PC-3 (cell line): ENCODE measurements at places on chromosomes 1 and 21. TPM values are rescaled to one million over a fixed set of nuclear protein-coding genes. Genes with fewer than 3 reads are reported as not detected.

Gene KCNK2
- total RNA-seq, result not detected in 2 replicates

Gene FCRL2
- not detected in 2 replicates for total RNA-seq

Gene CFHR2
- not detected in 2 replicates for total RNA-seq

- peak; percentile 55 for DNase-seq
- H3K4me1 ChIP-seq, result no peaks in the 10 kb centered on the region
- H3K36me3 ChIP-seq, result no peaks in the 10 kb centered on the region
- H3K27me3 ChIP-seq, result no peaks in the 10 kb centered on the region
- H3K27ac ChIP-seq, result no peak overlapping the region
Observed at GRCh38 chr21:25171438-25171837, 435.8 kb downstream of the MRPL39 start.

DNA sequence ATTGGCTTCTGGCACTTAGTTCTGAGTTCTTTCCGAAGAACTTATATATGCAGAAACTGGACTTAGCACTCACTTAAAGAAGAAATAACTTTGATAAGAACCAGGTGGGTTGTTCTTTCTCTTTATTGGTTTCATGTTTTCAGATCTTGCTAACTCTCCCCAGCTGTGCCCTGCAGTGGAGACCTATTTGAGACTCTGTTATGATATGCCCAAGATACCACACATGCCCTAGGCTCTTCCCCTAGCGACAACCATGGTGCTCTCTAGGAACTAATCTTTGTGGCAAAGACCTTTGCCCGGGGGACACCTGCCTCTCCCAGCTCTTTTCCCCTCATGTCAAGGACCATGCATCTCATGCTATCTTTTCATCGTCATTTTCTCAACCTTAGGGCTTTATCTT lies 128.8 kb downstream of the PBX1 start:
- no peaks in the 10 kb centered on the region for H3K27me3 ChIP-seq
- H3K4me3 ChIP-seq, result no peak overlapping the region
- DNase-seq, result no peak
- no peaks in the 10 kb centered on the region for H3K36me3 ChIP-seq
- peaks cover 15% of the 10 kb centered on the region for H3K4me1 ChIP-seq
- no peak overlapping the region for H3K27ac ChIP-seq

- H3K4me1 ChIP-seq, result no peaks in the 10 kb centered on the region
- H3K4me3 ChIP-seq, result no peak overlapping the region
- H3K27ac ChIP-seq, result no peak overlapping the region
- no peaks in the 10 kb centered on the region for H3K27me3 ChIP-seq
Observed at GRCh38 chr1:167065471-167065870, 24.7 kb downstream of the GPA33 start.

Gene WLS
- total RNA-seq, result 15.3 and 19.1 TPM in 2 replicates

DNA sequence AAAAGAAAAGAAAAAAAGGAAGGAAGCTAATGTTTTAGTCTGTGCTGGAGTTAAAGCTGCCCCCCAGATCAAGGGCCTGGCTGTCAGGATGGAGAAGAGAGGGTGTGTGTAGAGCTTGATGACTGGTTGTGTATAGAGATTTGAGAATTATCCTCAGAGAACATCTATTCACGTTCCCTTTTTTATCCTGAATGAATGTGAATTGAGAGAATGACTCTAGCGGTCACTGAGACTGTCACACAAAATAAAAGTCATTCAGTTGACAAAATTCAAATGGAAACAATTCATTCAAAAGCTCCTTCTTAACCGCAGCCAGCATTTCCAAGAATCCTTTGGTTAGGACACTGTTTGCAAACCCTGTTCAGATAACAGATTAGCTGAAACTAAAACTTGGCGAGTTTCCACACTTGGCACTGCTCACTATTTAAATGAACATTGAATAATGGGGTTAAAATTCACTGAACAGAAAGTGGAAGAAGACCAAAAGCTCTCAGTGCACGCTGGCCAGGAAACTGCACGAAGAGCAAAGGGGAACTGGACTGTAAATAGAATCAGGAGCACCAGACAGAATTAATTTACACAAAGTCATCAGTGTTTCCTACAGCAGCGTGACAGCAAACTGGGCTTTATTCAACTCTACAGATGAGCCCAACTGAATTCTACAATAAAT lies 13.6 kb upstream of the FAM89A start:
- no peaks in the 10 kb centered on the region for H3K36me3 ChIP-seq
- peaks cover 29% of the 10 kb centered on the region for H3K4me1 ChIP-seq
- peak; percentile 61 for DNase-seq
- H3K27me3 ChIP-seq, result 0 out of 2 replicates have a peak, but pooled peaks cover 4% of the 10 kb centered on the region
- H3K4me3 ChIP-seq, result peak overlapping the region; percentile 21; the same call in 1 of the 2 replicates

Gene SCAMP3
- 218 and 219 TPM in 2 replicates for total RNA-seq

GRCh38 chr1:11704194-11704529 lies 12.7 kb downstream of the DRAXIN start:
- no peak overlapping the region for H3K4me3 ChIP-seq
- DNase-seq, result no peak
- no peaks in the 10 kb centered on the region for H3K36me3 ChIP-seq
- H3K4me1 ChIP-seq, result no peaks in the 10 kb centered on the region
- H3K27me3 ChIP-seq, result peaks cover 7% of the 10 kb centered on the region; the same call in 1 of the 2 replicates

- no peaks in the 10 kb centered on the region for H3K27me3 ChIP-seq
- 0 out of 2 replicates have a peak, but pooled peaks cover 3% of the 10 kb centered on the region for H3K36me3 ChIP-seq
- no peak for DNase-seq
Observed at GRCh38 chr1:61451572-61451968, 273.4 kb downstream of the TM2D1 start.

DNA sequence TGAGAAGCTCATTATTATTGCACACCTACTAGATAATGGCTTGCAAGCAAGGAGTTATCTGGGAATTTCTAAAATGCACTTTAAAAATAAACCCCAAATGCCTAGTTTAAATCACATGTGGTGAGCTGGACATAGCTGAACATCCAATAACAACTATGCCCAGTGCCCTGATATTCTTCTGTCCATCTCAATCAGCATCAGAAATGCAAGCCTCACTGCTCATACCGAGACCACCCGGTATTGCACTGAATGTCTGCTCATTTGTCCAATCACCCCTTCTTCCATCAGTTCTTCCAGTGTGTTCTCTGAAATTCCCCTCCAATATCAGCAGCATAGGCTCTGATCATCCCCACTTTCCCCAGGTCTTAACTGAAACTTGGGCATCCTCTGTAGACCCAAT lies 383.8 kb downstream of the DSCAM start:
- no peak for DNase-seq
- H3K27me3 ChIP-seq, result 0 out of 2 replicates have a peak, but pooled peaks cover 5% of the 10 kb centered on the region
- no peak overlapping the region for H3K4me3 ChIP-seq
- no peak overlapping the region for H3K27ac ChIP-seq
- no peaks in the 10 kb centered on the region for H3K4me1 ChIP-seq
- no peaks in the 10 kb centered on the region for H3K36me3 ChIP-seq

DNA sequence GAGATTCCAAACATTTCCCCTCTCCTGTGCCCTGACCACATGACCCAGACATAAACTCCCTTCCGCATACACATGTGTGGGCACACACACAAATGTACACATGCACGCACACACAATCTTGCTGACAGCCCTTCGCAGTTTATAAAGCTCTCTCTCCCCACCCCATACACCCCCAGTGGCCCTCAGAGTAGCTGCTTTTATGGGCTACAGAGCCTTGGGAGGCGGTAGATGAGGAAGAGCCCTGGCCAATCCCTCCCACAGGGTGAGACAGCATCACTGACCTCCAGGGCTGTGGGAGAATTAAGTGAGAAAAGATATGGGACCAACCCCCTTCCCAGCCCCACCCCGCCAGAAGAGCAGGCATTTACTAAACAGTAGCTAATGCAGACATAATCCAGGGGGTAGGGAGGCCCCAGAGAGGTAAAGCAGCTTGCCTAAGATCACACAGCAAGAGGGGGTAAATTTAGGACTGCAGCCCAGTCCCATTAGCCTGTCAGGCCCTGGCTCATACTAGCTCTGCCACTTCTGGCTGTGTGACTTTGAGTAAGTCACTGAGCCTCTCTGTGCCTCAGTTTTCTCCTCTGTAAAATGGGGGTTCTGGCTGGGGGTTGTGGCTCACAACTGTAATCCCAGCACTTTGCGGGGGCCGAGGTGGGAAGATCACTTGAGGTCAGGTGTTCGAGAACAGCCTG lies 5.1 kb downstream of the SDC3 start:
- no peak overlapping the region for H3K4me3 ChIP-seq
- H3K36me3 ChIP-seq, result no peaks in the 10 kb centered on the region
- peaks cover 11% of the 10 kb centered on the region for H3K4me1 ChIP-seq
- no peaks in the 10 kb centered on the region for H3K27me3 ChIP-seq
- no peak overlapping the region for H3K27ac ChIP-seq

GRCh38 chr21:34596561-34597271 lies 18.2 kb downstream of the RCAN1 start:
- DNase-seq, result no peak
- H3K27ac ChIP-seq, result no peak overlapping the region
- no peaks in the 10 kb centered on the region for H3K27me3 ChIP-seq
- H3K4me1 ChIP-seq, result peaks cover 24% of the 10 kb centered on the region
- no peak overlapping the region for H3K4me3 ChIP-seq

DNA sequence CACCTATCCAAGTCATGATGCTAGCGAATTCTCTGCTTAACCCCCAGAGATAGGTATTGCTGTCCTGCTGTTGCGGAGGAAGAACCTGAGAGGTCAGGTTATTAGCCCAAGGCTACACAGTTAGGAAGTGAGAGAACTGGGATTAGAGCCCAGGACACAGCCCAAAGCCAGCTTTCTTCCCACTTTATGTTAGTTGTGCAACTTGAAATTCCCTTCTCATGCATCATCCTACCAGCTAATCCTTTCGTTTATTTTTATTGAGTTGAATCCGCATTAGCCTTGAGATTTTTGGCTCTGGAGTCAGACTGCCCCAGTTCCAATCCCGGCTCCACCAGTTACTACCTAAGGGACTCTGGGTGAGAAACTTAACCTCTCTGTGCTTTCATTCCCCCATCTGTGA lies 65.4 kb downstream of the PLEKHA6 start:
- H3K4me1 ChIP-seq, result peaks cover 32% of the 10 kb centered on the region
- peak overlapping the region; percentile 48 for H3K27ac ChIP-seq

Gene ATP6V1G3
- total RNA-seq, result not detected in 2 replicates

Gene CD84
- not detected in 2 replicates for total RNA-seq

GRCh38 chr1:46517010-46517600 lies 27.5 kb downstream of the DMBX1 start:
- no peaks in the 10 kb centered on the region for H3K27me3 ChIP-seq
- DNase-seq, result peak; percentile 91
- no peaks in the 10 kb centered on the region for H3K36me3 ChIP-seq
- H3K4me3 ChIP-seq, result peak overlapping the region; percentile 41
- H3K4me1 ChIP-seq, result peaks cover 51% of the 10 kb centered on the region

DNA sequence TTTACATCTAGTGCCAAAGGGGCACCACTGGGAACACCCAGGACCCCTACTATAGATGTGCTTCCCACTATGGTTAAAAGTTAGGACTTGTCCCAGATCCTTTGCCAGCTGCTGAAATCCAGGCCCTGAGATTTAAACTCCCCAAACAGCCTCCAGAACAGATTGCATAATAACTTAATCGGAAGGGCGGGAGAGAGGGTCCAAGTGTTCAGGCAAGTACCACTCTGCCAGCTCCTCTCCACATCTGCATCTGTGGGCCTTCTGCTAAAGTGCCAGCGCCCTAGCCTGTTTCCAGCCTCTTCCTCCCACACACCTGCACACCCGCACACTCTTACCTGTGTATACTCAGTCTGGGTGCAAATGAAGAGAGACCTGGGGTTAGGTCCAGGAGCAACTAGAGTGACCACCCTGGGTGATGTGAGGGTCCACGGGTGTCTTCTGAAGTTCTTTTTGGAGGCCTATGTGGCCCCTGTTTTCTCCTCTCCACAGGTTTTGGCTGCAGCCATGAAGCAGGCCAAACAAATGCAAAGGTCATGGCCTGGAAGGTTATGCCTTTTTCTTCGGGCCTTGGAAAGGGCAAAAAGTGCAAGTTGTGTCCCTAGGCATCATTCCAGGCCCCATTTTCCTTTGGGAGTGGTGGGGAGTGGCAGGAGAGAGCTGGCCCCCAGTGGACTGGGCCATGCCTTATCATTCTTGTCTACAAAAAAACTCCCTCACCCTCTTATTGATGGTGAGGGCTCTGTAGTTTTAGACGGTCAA lies 29.3 kb downstream of the KIRREL1 start:
- DNase-seq, result no peak
- H3K4me1 ChIP-seq, result peaks cover 79% of the 10 kb centered on the region
- no peaks in the 10 kb centered on the region for H3K27me3 ChIP-seq
- no peaks in the 10 kb centered on the region for H3K36me3 ChIP-seq

DNA sequence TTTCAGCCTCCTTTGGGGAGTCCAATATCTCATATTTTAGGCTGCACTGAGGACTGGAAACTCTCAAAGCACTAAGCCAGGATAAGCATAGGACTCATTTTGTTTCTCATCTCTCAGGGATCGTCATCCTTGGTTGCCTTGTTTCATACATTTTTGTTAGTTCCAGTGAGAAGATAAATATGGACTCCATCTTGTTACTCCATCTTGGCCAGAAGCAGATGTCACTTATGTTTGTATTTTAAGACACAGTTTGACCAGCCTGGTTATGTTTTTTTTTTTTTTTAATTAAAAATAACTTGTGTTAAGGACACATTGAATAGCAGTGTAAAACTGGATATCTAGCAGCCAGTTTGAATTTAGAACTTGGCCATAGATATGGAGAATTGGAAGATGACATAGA lies 34.7 kb downstream of the DISP3 start:
- no peak overlapping the region for H3K4me3 ChIP-seq
- H3K27ac ChIP-seq, result no peak overlapping the region
- H3K36me3 ChIP-seq, result no peaks in the 10 kb centered on the region
- no peak for DNase-seq
- no peaks in the 10 kb centered on the region for H3K27me3 ChIP-seq
- H3K4me1 ChIP-seq, result no peaks in the 10 kb centered on the region

Gene CR1L
- total RNA-seq, result not detected in 2 replicates
